ENCODE measurements at places on chromosomes 13 and 19.

DNA sequence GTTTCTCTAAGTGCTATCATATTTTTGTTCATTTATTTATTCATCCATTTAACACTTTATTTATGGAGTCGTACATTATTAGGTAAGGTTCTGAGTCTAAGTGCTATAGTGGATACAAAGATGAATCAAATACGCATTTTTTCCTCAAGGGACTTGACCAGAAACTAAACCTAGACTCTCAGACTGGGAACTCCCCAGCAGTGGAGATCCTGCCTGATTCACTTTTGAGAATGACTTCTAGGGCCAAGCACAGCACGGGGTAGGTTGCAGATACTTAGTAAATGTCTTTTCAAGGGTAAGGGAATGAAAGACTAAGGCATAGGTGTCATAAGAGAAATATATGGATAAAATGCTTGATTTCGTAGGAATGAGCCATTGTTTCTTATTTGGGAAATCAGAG lies 7.2 kb downstream of the DNAJC15 start:
- no peak for DNase-seq

GRCh38 chr19:1177322-1178114 lies 3.5 kb upstream of the SBNO2 start:
- peak; percentile 98 for DNase-seq

- DNase-seq, result no peak
Observed at GRCh38 chr19:39177736-39178135, 19.0 kb upstream of the NCCRP1 start.

- DNase-seq, result no peak
Observed at GRCh38 chr13:76231522-76232167, 595.5 kb downstream of the LMO7 start.

DNA sequence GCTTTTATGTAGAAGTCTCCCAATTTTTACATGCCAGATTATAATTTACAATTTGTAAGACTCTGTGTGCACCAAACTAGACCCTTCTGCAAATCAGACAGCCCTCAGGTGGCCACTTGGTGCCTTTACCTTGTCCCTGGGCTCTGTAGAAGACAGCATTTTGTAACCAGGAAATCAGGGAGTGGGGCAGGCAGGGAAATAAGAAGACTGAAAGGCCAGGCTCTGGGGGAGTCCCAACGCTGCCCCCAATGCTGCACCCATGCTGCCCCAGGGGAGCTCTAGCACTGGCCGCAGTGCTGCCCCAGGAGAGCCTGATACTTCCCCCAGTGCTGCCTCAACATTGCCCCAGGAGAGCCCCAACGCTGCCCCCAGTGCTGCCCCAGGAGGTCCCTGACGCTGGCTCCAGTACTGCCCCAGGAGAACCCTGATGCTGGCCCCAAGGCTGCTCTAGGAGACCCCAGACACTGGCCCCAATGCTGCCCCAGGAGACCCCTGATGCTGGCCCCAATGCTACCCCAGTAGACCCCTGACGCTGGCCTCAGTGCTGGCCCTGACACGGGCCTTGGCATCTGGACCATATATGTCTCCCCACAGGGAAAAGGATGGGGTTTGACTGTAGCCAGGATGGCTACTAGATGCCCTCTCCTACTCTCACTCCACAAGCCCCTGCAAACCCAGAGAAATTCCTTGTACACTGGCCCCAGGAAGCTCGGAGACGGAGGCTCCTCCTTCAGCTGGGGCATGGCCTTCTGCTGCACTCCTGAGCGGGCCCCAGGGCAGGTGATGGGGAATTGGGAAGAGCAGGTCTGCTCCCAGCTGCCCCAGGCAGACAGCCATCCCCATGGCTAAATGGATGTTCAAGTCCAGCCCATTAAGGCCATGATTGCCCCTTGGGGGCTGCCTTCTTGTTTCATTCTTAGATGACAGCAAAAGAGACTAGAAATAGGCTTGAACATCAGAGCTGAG lies 23.6 kb downstream of the VSTM2B start:
- no peak for DNase-seq
